ENCODE measurements at places on chromosomes 4 and X. TPM values are rescaled to one million over a fixed set of nuclear protein-coding genes. Genes with fewer than 3 reads are reported as not detected.

The XAGE2 gene
- not detected for total RNA-seq

The FAM9B gene
- total RNA-seq: 0.69 TPM

DNA sequence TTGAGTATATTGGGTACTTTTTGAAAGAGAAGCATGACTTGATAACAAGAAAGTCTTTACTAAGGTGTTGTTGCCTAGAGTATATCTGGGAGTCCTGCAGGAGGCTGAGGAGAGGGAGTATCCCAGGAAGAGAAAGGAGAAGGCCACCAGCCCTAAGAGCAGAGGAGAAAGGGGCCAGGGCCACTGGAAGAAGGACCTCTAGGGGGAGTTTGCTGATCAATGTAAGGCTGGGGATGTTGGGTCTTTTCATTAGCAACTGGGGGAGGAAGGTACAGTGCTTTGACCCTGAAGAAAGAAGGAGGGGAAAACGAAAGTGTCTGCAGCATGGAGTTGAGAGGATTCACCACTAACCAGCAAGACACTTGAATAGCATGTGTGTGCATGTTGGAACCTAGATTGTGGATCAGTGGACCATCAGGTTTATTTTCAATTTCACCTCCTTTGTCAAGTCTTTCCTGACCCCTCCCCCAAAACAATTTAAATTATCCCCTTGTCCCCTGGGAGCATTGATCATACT lies 4.5 kb downstream of the SMIM9 start:
- H3K27ac ChIP-seq: no peak overlapping the region
- no peaks in the 10 kb centered on the region for H3K4me1 ChIP-seq
- no peak overlapping the region for H3K4me3 ChIP-seq
- peaks cover 63% of the 10 kb centered on the region for H3K27me3 ChIP-seq
- no peak for DNase-seq

DNA sequence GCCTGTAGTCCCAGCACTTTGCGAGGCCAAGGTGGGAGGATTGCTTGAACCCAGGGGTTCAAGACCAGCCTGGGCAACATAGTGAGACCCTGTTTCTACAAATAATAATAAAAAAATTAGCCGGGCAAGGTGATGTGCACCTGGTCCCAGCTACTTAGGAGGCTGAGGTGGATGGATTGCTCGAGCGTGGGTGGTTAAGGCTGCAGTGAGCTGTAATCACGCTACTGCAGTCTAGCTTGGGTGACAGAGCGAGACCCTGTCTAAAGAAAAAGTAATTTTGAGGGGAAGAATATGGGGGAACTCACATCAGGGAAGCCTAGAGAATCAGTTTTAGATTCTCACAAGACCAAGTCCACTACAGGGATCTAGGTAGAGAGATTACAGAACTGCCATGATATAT lies 28.9 kb upstream of the LCORL start:
- H3K4me1 ChIP-seq: no peaks in the 10 kb centered on the region
- no peaks in the 10 kb centered on the region for H3K27me3 ChIP-seq
- no peak overlapping the region for H3K4me3 ChIP-seq
- H3K36me3 ChIP-seq: no peaks in the 10 kb centered on the region
- H3K27ac ChIP-seq: no peak overlapping the region

The ASB9 gene
- total RNA-seq: 10.8 TPM
